Astrocyte of the hippocampus (primary cell): ENCODE measurements at places on chromosomes 2 and 18.

DNA sequence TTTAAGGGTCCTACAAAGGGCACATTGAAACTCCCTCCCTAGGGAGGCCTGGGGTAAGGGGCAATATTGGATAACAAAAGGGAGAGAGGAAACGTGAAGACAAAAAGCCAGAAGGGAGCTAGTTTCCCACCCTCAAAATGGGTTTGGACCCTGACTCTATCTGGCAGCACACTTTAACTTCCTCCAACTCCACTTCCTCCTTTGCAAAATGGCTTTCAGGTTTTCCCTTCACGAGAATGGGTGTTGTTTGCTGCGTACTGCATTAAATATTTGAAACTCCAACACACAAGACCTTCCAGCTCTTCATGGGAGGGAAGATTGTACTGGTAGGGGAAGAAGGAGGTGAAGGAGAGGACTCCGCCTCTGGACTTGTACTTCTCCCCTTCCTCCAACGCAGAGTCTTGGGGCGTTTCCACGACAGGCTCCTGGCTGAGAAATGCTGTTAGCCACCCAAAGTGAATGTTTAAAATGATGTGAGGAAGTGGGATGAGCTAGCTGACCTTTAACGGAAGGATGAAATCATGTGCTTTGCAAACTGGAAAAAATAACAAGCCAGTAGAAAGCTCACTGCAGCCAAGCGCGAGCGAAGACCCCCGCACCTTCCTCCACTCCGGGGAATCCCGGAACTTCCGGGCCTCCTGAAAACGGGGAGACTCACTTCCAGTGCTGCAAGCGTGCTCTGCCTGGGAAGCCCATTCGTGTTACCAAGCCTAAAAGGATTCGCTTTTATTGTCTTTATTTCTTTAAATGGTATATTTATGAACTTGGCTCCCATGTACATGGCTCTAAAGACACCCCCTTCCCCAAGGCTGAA lies 85.6 kb downstream of the VIT start:
- DNase-seq = no peak

- peak; percentile 56 for DNase-seq
These were observed 86.5 kb downstream of the UXS1 start for GRCh38 chr2:106107509-106108131.

DNA sequence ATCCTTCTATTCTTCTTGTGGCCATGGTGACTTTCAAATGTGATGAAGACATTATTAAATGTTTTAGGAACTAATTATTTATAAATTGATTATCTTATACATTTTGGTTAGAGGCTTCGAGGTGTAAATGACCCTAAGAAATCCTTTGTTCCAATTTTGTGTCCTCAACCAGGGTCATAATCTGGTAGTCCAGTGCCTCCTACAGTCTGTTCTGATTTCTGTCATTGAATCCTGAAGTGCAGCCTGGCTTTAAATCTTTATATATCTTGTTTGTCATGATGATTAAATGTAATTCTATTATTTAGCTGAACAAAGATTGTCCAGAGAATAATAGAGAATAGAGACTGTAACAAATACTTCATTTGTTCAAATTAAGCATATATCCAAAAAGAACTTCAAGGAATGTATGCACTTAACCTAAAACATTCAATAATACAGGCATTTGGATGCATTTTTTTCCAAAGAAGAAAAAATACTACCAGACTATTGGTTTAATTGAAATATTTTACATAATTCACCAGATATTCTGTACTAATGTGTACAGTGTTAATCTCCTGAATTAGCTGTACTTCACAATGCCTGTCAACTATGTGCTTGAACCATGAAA lies 89.8 kb downstream of the PRPF40A start:
- peak; percentile 63 for DNase-seq

- DNase-seq = no peak
These were observed 76.2 kb downstream of the WDR7 start for GRCh38 chr18:56727399-56727798.

GRCh38 chr2:80059447-80059846 lies 245.1 kb downstream of the LRRTM1 start:
- no peak for DNase-seq

- no peak for DNase-seq
These were observed 18.5 kb upstream of the DTNA start for GRCh38 chr18:34691614-34692013.

GRCh38 chr2:170733798-170734600 lies 18.9 kb downstream of the SP5 start:
- DNase-seq = no peak

GRCh38 chr18:10437837-10438236 lies 16.6 kb upstream of the APCDD1 start:
- DNase-seq = no peak
